Endothelial cell (in vitro differentiated cells): ENCODE measurements at places on chromosomes 11 and 22.

DNA sequence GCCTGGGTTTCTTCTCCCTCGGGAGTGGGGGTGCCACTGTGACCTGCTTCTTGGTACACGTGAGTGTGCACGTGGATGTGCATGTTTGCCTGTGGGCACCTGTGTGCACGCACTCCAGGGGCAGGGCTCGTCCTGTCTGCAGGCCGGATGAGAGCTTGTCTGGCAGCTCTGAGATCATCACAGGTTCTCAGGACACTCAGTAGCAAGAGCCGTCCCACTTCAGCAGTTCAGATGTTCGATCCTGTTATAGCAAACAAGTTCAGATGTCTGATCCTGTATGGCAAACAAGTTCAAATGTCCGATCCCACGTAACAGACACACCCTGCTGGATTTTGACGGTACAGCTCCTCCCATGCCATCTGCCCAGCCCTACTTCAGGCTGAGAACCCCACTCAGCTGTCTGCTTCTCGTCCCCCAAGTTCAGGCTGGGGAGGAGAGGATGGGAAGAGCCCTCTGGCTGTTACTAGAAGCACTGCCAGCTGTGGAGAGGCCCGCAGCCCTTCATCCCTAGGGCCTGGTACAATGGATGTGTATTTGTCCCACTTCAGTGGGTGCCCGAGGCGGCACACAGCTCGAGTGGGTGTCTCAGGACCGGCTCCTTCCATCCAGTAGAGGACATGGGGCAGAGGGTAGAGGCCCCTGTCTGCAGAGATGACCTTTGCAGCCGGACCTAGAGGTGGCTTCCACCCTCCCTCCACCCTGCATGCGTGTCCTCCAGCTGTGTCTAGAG, 1126.9 kb downstream of the BRD1 start:
- H3K36me3 ChIP-seq = no peaks in the 10 kb centered on the region
- H3K27ac ChIP-seq = no peak overlapping the region
- H3K27me3 ChIP-seq = peaks cover 4% of the 10 kb centered on the region
- H3K4me1 ChIP-seq = no peaks in the 10 kb centered on the region
- DNase-seq = no peak
- no peak overlapping the region for H3K4me3 ChIP-seq

DNA sequence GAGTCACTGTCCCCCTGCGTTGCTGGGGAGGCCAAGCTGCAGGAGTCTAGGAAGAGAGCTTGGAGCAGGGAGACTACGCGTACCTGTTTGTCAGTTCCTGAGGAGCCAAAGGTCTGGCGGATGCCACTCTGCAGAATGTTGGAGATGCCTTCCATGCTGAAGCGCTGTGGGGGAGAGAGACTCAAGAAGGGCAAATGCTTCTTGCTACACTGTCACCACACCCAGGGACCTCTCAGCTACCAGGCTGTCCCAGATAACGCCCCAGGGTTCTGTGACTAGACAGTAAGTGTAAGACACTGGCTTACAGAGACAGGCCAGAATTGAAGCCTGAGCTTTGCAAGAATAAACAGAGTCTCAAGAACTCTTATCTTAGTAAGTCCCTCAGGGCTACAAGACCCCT, 42.0 kb downstream of the FEZ1 start:
- H3K36me3 ChIP-seq = no peaks in the 10 kb centered on the region
- no peak overlapping the region for H3K4me3 ChIP-seq
- H3K4me1 ChIP-seq = peaks cover 35% of the 10 kb centered on the region
- H3K27ac ChIP-seq = no peak overlapping the region

DNA sequence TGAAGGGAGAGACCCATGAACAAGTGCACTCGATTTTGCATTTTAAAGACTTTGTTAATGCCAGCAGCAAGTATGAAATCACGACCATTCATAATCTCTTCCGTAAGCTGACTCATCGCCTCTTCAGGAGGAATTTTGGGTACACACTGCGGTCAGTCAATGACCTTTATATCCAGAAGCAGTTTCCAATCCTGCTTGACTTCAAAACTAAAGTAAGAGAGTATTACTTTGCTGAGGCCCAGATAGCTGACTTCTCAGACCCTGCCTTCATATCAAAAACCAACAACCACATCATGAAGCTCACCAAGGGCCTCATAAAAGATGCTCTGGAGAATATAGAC, 5.9 kb downstream of the SERPIND1 start:
- no peak overlapping the region for H3K4me3 ChIP-seq
- H3K4me1 ChIP-seq = peaks cover 5% of the 10 kb centered on the region
- H3K36me3 ChIP-seq = peaks cover 9% of the 10 kb centered on the region
- no peak overlapping the region for H3K27ac ChIP-seq
- peaks cover 2% of the 10 kb centered on the region for H3K27me3 ChIP-seq
- DNase-seq = no peak

DNA sequence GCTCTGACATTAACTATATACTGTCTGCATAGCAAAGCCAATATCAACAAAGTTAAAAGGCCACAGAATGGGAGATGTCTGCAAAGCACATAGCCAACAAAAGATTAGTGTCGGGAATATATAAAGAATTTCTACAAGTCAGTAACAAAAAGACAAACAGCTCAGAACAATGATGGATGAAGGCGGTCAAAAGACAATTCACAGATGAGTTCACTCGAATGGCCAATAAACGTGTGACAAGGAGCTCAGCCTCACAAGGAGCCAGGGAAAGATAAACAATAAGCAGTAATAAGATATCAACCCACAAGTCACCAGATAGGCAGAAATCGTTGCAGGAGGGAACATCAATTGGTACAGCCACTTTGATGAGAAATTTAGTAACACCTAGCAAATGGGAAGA, 106.0 kb upstream of the ISX start:
- H3K4me3 ChIP-seq = no peak overlapping the region
- no peak overlapping the region for H3K27ac ChIP-seq
- peaks cover 10% of the 10 kb centered on the region for H3K27me3 ChIP-seq
- DNase-seq = no peak

GRCh38 chr11:27319072-27319471, 43.9 kb downstream of the CCDC34 start:
- no peak for DNase-seq
- H3K27me3 ChIP-seq = no peaks in the 10 kb centered on the region
- no peak overlapping the region for H3K27ac ChIP-seq
- H3K36me3 ChIP-seq = no peaks in the 10 kb centered on the region

DNA sequence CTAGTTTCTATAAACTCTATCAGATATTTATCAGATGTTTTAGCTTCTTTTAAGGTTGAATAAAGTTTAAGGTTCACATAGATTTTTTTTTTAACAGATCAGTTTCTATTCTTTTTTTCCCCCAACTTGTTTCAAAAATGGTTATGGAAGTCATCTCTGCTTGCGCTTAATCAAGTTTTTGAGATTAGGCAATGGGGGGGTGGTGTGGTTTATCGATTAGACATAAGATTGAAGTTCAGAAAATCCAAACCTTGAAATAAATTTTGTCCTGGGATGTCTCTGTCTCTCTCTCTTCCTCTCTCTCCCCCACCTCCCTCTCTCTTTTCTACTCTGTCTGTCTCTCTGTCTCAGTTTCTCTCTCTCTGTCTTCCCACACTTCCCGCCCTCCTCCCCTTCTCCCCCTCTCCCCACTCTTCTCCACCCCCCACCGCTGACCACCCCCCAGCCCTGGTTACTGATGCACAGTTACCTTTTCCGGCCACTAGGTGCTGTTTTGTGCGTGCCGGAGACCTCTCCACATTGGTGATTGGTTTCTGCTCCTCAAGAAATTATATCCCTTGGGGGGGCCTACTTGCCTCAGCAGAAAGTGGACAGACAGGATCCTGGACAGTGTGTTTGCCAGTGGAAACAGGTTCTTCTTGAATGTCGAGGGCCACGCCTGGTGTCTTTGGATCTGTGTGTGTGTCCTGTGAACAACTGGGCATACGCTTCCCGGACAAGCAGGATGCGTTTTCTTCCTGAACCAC, 29.7 kb upstream of the ANO1 start:
- DNase-seq = peak; percentile 24
- no peak overlapping the region for H3K27ac ChIP-seq
- H3K4me3 ChIP-seq = no peak overlapping the region
- no peaks in the 10 kb centered on the region for H3K27me3 ChIP-seq
- no peaks in the 10 kb centered on the region for H3K36me3 ChIP-seq

DNA sequence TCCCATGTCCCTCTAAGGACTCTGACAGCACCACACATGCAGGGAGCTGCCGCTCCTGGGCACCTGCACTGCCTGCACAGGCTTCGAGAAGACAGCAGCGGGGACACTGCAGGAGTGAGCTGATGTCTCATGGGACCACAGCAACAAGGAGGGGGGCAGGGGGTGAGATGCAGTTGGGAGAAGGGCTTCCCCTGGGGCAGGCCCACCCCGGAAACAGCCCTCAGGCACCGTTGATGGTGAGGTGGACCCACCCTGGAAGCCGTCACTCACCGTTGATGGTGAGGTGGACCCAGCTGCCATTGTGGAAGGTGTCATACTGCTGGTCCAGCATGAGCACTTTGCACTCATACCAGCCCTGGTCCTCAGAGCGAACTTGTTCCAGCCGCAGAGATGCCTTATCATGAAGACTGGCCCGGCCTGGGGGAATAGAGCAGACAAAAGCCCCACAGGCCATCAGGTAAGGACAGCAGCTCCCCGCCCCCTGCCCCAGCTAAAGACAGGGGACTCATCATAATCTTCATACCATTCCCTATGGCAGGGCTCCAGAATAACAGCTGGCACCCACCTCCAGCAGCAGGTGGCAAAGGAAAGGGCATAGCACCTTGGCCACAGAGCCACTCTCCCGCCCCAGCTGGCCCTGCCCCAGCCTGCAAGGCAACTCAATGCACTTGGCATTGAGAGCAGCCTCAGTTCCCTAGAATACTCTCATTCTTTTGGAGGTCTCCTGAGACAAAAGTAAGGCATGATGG, 12.6 kb downstream of the IGSF9B start:
- H3K4me1 ChIP-seq = peaks cover 22% of the 10 kb centered on the region
- H3K27ac ChIP-seq = no peak overlapping the region
- peak overlapping the region; percentile 22 for H3K4me3 ChIP-seq

DNA sequence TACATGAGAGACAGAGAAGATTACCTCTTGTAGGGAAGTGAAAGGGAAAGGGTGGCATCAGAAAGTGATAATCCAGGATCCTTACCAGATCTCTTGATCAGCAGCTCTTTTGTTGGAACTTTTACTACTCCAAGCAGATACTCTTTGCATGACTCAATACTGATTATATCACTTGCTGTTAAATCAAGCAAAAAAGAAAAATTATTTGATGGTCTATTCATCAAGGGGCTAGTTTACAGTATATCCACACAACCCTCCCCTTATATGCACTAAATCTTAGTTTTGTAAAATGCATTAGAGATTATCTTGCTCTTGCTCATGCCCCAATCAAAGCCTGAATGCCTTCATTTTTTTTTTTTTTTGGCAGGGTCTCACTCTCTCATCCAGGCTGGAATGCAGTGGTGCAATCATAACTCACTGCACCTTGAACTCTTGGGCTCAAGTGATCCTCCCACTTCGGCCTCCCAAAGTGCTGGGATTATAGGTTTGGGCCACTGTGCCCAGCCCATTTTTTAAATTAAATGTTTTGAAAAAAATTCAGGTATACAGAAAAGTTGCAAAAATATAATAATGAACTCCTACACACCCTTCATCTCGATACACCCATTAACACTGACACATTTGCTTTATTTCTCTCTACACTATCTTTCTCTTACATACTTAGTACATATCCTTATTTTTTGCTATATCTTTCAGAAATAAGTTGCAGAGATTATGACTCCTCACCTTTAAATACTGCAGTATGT, 76.1 kb upstream of the UCP3 start:
- peaks cover 3% of the 10 kb centered on the region for H3K27me3 ChIP-seq
- DNase-seq = no peak
- no peak overlapping the region for H3K27ac ChIP-seq
- H3K4me3 ChIP-seq = no peak overlapping the region
